NCI-H1694 (cell line): ENCODE measurements at places on chromosomes 1 and 21.

DNA sequence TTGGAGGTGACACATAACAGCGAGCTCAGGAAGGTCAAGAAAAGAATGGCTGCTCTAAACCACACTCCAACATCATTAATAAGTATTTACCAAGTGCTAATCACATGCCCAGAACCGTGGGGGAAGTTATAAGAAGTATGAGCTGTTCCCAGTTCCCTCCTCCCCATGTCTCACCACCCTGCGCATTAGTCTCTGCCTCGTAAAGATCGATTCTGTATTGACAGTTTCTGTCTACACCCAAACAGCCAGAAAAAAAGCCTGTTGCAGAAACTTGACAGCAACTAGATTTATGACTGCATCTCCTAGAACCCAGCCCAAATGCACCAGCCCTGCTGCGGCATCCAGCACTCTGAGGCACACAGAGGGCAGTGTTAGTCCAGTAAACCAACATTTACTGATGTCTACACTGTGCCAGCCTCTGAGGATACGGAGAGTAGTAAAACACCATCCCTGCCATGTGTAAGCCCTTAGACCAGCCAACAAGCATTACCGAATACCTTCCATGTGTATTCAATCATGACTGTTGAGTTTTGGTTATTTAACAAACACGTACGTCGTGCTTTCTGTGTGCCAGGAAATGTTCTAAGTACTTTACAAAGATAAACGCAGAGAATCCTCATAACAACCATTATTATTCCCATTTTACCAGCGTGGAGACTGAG lies 63.6 kb upstream of the ZBTB40 start:
- DNase-seq: no peak

DNA sequence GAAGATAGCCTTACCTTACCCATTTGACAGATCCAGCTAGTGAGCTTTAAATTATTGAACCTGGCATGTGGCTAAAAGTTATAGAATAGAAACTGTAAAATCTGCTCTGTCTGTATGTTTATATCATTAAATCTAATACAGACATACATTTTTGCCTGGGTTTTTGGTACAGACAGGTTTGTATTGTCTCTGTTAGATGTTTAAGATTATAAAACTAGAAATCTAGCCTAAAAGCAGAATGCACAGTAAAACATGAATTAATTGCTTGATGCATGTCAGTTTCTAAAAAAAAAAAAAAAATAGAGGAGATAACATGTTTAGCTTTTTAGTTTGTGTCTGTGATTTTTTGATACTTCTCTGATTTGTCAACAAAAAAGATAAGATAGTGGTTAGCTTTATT lies 477.6 kb upstream of the LRRC7 start:
- DNase-seq: no peak

DNA sequence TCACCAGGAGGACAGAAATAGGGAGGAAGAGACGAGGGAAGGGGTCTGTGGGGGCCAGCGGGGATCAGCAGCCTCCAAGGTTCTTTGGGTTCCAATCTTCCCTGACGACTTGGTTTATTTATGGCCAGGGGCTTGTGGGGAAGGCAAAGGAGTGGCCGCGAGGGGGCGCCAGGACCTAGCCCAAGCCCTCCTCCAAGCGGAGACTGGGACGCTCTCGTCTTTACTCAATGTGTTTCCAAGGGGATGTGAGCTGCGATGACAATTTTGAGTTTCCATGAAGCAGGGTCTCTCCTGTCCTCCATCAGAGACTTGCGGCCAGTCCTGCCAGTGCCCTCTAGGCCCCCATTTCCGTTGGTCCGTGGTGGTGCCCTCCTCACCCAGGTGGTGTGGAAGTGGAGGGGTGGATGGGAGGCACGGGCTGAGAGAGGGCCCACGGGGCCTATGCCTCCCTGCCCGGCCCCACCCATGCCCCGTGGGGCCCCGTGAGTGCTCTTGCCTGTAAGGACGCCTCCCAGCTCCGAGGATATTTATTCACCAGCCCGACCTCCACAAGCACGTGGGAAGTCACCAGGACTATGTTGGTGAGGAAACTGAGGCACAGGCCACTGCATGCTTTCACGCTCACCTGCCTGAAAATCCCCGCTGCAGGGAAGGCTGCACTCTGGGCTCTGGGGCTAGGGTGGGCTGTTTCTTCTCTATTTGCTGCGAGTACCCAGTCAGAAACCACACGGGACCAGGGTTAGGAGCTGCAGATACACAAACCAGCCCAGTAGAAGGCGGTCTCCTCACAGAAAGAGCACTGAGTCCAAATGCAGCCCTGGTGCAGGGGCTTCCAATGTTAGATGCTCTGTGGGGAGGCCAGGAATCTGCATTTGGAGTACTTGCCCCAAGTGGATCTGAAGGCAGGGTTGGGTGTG lies 26.5 kb downstream of the DMRTB1 start:
- peak; percentile 96 for DNase-seq

DNA sequence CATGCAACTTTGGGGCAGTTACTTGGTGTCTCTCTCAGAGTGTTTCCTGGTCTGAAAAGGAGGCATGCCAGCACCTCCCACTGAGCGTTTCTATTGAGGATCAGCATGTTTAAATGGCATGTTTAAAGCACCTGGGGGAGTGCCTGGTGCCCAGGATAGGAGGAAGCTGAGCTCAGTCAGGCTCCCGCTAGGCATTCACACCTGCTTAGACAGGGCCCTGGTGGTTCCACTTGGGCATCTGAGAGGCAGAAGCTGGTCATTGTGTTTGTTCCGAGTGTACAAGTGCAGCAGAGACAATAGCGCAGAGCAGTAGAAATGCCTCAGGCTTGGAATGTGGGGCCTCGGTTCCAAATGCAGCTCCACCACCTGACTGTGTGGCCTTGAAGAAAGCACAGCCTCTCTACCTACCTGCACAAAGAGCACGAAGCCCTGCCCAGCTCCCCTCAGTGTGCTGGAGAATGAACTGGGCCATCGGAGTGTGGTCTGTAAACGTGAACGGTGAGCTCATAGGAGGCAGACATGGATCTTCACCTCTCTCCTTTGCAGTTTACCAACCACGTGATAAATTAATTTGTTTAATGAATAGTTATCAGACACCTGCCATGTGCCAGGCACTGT lies 20.3 kb upstream of the TMEM222 start:
- no peak for DNase-seq

- DNase-seq: no peak
Measured at GRCh38 chr1:42380586-42381279, at the start of gene RIMKLA. RIMKLA (plus strand) TSS chr1:42380792; CDS start chr1:42380935, 143 bp downstream.

GRCh38 chr1:41872074-41872473 lies 46.6 kb downstream of the HIVEP3 start:
- no peak for DNase-seq

DNA sequence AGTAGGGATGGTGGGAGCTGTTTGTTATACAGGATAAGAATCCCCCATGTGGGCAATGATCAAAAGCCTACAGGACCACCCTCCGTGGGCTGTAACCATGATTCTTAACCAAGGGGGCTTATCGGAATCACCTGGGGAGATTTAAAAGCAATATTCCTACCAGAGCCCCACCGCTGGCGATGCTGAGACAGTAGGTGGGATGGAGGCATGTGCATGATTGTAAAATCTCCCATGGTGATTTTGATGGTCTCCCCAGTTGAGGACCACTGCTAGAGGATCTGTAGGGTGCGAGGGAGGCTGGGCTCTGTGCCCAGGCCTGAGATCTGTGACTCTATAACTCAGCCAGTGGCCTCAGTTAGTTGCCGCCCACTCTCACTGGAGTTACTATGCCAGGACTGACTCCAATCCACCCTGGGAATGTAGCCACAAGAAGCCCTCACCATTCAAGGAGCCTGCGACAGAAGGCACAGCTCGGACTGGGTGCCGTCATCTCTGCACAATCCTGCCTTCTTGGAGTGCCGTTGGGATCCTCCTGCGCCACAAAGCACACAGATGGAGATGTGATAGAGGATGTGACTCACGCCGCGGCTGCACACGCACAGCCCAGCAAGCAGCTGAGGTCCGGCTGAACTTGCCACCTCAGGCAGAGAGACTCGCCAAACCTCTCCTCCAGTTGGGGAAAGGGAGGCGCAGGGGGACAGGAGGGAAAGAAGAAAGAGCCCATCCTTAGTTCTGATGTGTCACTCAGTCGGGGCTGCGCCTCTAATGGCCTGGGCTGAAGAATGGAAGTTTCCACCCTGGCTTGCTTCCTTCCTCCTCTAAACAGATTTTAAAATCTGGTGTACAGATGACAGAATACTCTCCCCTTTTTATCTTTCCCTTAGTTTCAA lies 26.5 kb downstream of the AKNAD1 start:
- no peak for DNase-seq

DNA sequence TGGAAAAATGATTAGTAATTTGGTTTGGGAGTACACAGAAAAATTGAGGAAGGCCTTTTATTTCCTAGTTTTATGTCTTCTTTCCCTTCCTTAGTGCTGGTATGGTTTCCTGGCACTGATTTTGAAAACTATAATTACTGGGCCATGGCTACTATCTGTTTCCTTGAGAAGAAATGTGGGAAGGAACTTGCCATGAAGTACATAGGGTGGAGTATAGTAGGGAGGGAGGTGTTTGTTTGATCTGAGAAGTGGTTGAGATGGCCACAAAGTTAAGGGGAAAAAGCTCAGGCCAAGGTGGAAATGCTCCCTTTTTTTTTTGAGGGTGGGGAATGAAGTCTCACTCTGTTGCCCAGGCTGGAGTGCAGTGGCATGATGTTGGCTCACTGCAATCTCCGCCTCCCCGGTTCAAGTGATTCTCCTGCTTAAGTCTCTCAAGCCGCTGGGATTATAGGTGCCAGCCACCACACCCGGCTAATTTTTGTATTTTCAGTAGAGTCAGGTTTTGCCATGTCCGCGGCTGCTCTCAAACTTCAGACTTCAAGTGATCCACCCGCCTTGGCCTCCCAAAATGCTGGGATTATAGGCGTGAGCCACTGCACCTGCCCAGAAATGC lies 11.3 kb downstream of the HJV start:
- DNase-seq: no peak

DNA sequence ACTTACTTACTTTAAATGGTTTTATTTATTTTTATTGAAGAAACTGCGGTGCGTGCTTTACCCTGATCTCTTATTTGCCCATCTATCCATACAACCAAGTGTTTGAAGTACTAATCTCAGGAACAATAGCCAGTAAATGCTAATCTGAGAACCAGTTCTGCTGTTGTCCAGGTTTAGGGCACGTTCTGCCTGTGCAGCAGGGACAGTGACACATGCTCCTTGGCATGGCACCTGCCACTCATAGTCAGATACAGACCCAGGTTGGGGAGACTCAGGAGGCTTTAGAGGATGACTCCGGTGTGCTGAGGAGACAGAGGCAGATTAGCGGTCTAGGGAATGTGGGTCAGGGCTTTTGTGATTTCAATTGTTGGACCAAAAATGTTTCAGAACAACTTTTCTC lies 83.6 kb downstream of the NRIP1 start:
- DNase-seq: no peak

- DNase-seq: no peak
Measured at GRCh38 chr1:93093332-93094006, 14.4 kb downstream of the MTF2 start.

GRCh38 chr1:47696737-47697441 lies 259.0 kb downstream of the FOXD2 start:
- DNase-seq: peak; percentile 13

- DNase-seq: no peak
Measured at GRCh38 chr1:5751163-5751540, 241.1 kb downstream of the NPHP4 start.

- DNase-seq: no peak
Measured at GRCh38 chr1:219741011-219741970, 128.4 kb upstream of the ZC3H11B start.

- no peak for DNase-seq
Measured at GRCh38 chr1:192580351-192580962, 4.9 kb downstream of the RGS1 start.

GRCh38 chr1:65503427-65503826 lies 83.0 kb downstream of the LEPR start:
- no peak for DNase-seq

GRCh38 chr1:236083650-236084385 lies 18.9 kb upstream of the NID1 start:
- DNase-seq: no peak

DNA sequence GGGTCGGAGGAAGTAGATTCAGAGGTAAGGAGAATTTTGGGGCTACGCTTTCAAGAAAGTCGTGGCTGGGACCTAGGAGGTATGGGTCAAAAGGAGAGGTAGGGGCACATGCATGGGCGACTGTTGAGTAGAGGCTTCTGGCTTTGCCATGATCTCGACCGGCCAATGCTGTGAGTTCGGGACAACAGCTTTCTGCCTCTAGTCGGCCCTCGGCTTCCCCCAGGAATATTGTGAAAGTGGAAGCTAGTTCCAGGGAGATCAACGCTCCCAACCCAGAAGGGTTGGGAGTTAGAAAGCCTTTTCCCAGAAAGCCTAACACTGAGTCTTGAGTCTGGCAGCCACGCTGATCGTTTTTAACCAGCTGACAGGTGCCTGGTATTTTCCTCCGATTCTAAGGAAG lies 69.0 kb downstream of the ZNF678 start:
- no peak for DNase-seq

DNA sequence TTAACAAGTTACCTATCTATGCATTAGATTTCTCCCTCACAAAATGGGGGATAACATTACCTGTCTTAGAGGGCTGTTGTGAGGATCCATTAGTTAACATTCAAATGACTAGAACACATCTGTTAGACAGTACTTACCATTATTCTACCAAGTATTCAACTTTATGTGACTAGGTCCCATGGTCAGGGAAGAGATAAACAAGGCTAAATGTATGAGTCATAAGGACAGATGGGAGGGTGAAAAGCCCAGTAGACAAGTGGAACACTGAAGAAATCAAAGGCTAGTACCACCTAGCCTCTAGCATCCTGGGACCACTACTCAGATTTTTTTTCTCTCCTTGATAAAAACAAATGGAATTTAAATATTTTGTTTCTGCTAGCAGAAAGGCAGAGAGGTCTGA lies 9.0 kb upstream of the VHLL start:
- DNase-seq: no peak

DNA sequence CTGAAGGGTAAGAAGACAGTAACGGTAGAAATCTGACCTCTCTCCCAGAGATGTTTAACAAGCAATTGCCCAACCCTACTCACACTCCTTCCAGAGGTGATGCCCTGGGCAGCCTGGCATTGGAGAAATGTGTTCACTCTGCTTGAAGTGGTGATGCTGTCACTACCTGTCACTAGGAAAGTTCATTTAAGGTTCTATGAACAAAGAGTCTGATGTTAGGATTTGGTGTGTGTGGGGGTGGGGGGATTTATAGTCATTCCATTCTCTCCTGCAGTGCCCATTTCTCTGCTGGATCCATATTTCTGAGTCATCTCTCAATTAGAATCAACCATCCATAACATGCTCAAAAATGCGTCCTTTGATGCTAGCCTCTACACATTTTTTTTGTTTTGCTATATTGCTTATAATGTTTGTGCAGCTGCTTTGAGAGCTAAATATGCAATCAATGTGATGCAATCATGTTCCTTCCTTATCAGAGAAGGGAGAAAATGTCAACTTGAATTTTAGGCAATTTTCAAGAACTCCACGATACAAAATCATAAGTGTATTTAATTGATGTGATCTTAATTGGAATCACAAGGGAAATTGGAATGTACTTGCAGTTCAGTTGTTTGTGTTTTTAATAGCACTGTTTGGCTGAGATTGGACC lies 173.9 kb downstream of the DUSP10 start:
- no peak for DNase-seq

GRCh38 chr1:85581802-85582686 lies 1.5 kb downstream of the CCN1 start:
- no peak for DNase-seq

- no peak for DNase-seq
Measured at GRCh38 chr1:23639460-23640095, 52.0 kb upstream of the RPL11 start.
